ENCODE measurements at places on chromosomes 12 and 14.

DNA sequence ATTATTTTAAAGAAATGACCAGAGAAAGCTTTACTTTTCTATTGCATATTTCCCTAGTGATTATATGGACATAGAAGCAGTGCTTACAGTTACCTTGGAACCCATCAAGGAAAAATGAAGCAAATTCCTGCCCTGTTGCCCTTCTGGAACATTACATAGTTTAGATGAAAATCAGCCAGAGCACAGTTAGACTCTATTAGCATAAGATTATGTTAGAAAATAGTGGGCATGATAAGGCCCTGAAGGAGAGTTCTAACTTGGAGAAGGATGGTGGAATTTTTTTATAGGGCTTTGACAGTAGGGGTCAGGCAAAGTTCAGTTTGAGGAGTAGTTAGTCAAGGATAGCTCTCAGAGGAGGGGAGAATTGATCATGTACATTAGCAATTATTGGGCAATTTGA, 74.3 kb downstream of the FUT8 start:
- DNase-seq = no peak

DNA sequence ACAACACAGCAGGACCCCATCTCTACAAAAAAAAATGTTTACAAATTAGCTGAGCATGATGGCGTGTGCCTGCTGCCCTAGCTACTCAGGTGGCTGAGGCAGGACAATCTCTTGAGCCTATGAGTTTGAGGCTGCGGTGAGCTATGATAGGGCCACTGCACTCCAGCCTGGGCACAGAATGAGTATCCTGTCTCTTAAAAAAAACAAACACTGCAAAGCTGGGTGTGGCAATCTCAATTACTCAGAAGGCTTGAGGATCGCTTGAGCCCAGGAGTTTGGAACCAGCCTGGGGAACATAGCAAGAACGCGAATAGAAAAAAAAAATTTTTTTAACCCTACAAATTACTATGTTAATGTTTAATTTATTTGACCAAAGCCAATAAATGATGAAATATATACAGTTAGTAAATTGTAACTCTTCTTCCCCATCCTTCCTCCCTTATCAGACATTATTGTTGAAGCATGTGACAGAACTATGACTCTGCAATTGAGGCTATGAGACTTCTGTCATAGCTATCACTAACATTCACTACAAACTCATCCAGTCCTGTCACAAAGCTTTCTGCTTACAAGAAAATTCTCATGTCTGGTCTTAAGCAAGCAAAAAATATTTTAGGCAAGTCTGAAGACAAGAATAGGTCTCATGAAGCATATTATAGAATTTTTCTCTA, 9.8 kb downstream of the BTBD7 start:
- no peak for DNase-seq

DNA sequence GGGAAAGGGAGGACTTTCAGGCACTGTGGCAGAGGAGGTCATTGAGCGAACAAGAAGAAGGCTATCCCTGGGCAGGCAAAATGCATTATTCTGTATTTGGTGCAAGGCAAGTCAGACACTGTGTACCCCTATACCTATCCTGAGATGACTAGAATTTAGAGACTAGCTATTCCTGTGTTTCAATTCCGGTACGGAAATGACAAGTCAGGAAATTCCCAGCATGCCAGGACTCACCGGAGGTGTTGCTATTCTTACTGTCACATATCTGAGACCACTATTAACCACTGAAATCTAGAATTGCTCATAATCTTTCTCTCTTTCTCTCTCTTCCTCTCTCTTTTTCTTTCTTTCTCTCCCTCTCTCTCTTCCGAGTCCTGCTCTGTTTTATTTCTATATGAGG, 297.1 kb downstream of the PDZRN4 start:
- no peak for DNase-seq

GRCh38 chr12:129819391-129819790, 84.4 kb downstream of the TMEM132D start:
- DNase-seq = no peak

GRCh38 chr12:97503073-97503855, 40.7 kb downstream of the RMST start:
- no peak for DNase-seq
